Fibroblast of lung (primary cell): ENCODE measurements at places on chromosomes 12 and 14. TPM values are rescaled to one million over a fixed set of nuclear protein-coding genes. Genes with fewer than 3 reads are reported as not detected.
A peak's percentile ranks its signal among the peaks of the same experiment; 100 is the strongest.

Gene LIN7A
- total RNA-seq = 9.5 and 22.8 TPM in 2 replicates

Gene GXYLT1
- total RNA-seq = 10.5 and 10.7 TPM in 2 replicates

Gene TMEM63C
- 0.66 TPM in 1 of 2 replicates, not detected in the other for total RNA-seq

DNA sequence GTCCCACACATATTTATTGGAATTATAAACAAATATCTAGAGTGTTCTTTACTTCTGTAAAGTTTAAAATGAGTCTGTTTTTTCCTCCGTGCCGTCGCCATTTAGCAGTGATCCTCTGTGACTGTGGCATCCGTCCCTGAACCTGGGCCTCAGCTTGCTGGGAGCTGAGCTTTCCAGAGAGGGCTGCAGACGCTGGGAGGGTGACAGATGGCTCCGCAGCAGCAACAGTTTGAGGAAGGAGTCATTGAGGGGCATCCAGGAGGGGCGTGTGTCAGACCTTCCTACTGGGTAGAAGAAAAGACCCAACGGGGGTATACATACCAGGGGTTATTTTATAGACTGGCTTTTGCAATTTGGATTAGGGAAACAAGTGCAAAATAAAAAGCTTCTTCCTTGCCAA is 47.9 kb downstream of the NEUROD4 start:
- H3K4me1 ChIP-seq = no peaks in the 10 kb centered on the region
- H3K27ac ChIP-seq = no peak overlapping the region
- no peak overlapping the region for H3K4me3 ChIP-seq
- no peaks in the 10 kb centered on the region for H3K27me3 ChIP-seq
- H3K36me3 ChIP-seq = no peaks in the 10 kb centered on the region

DNA sequence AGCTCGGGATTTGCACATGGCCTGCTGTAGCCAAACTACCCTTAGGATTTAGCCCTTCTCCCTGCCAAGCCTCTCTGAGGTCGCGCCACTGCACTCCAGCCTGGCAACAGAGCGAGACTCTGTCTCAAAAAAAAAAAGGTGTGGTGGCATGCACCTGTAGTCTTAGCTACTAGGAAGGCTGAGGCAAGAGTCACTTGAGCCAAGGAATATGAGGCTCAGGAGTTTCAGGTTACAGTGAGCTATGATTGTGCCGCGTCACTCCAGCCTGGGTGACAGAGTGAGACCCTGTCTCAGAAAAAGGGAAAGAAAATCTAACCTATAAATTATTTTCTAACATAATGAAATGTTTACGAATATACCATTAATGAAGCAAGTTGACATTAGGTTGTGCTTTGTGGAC is 29.7 kb downstream of the ESRRB start:
- H3K27me3 ChIP-seq = no peaks in the 10 kb centered on the region
- H3K27ac ChIP-seq = no peak overlapping the region
- H3K4me3 ChIP-seq = no peak overlapping the region
- H3K36me3 ChIP-seq = no peaks in the 10 kb centered on the region
- DNase-seq = no peak

DNA sequence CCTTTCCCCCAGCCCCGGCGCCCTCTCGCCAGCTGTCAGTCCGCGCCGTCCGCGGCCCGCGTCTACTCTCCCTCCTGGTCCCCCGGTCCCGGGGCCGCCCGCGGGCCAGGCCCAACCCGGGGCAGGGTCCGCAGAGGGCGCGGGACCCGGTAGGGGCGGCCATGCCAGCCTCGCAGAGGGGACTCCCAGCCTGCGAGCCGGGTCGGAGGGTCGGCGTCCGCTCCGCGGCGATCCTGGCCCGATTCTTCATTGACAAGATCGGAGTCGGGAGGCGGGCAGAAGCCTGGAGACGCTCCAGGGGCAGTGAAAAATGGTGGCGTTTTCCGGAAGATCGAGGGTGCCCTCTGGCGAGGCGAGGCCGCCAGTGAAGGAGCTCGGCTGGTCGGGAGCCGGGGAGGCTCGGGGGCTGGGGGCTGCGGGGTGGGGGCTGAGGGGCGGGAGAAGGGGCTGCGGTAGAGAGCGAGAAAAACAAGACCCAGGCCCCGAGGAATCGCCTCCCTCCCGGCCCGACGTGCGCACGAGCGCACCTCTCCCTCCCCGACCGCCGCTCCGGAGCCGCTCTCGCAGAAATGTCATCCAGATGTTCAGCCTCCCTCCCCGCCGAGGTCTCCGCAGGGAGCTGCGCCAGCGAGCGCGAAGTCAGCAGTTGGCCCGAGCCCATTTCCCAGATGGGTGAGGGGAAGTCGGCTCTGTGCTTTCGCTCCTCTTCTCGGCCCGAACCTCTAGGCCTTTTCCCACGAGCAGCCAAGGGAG is 647 bp upstream of the TGFB3 start:
- H3K27me3 ChIP-seq = no peaks in the 10 kb centered on the region
- peaks cover 28% of the 10 kb centered on the region for H3K4me1 ChIP-seq
- no peaks in the 10 kb centered on the region for H3K36me3 ChIP-seq
- peak overlapping the region; percentile 82 for H3K27ac ChIP-seq
- peak overlapping the region; percentile 58 for H3K4me3 ChIP-seq

GRCh38 chr12:111529424-111530368 is 69.4 kb downstream of the ATXN2 start:
- H3K27ac ChIP-seq = no peak overlapping the region
- DNase-seq = peak; percentile 60
- no peak overlapping the region for H3K4me3 ChIP-seq
- H3K4me1 ChIP-seq = no peaks in the 10 kb centered on the region
- no peaks in the 10 kb centered on the region for H3K27me3 ChIP-seq

Gene DPF3
- total RNA-seq = 3.6 and 13.7 TPM in 2 replicates

DNA sequence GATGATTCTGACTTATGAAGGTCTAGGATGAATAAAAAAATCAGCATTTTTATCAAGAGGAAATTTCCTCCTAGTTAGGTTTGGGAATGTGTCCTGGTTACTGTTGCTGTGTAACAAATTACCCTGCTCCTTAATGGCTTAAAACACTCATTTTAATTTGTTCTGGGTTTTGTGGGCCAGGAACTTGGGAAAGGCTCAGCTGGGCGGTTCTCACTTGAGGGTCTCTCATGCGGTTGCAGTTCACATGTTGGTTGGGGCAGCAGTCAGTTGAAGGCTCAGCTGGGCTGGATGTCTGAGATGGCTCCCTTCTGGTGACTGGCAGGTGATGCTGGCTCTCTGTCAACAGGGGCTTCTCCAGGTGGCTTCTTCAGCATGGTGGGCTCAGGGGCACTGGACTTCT is 214.6 kb downstream of the RBM19 start:
- H3K36me3 ChIP-seq = no peaks in the 10 kb centered on the region
- DNase-seq = no peak
- H3K27me3 ChIP-seq = no peaks in the 10 kb centered on the region

Gene PTGER2
- 30.0 and 38.8 TPM in 2 replicates for total RNA-seq

- H3K4me1 ChIP-seq = peaks cover 2% of the 10 kb centered on the region
- H3K36me3 ChIP-seq = no peaks in the 10 kb centered on the region
- DNase-seq = peak; percentile 24
- peak overlapping the region; percentile 77 for H3K4me3 ChIP-seq
Measured at GRCh38 chr12:48198672-48198971, 4.5 kb downstream of the OR10AD1 start.
